Kidney tubule cell (primary cell): ENCODE measurements at places on chromosomes 13 and 19.

GRCh38 chr13:23356368-23356767, 77.1 kb downstream of the SACS start:
- DNase-seq = no peak

DNA sequence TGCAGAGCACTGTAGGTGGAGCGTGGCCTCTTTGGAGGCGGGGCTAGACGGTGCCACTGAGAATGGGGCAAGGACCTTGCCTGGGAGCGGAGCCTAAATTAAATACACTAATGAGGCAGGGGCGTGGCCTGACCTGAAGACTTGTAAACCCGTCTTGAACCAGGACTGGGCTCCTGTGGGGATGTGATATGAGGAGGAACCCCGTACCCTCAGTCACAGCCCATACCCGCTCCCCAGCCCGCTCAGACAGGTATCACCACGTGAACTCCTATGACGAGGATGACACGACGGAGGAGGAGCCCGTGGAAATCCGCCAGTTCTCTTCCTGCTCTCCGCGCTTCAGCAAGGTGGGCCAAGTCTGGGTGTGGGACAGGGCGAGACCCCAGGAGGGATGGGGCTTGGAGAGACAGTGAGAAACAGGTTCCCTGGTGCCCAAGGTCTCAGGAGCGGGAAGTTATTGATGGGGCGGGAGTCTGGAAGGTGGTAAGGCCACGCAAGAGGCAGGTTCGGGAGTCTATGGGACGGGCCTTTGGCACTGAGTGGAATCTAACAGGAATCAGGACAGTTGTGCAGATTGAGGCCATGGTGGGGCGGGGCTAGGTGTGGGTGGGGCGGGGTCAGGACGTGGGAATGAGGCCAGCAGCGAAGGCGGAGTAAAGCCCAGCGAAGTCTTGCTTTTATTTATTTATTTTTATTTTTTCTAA, 14.7 kb downstream of the DNASE2 start:
- no peak for DNase-seq

- DNase-seq = no peak
These were observed 194.7 kb downstream of the ABCC4 start for GRCh38 chr13:95106562-95106961.

GRCh38 chr19:3192684-3193083, 7.0 kb downstream of the NCLN start:
- DNase-seq = no peak

GRCh38 chr19:47891622-47891922, 5.5 kb upstream of the SULT2A1 start:
- DNase-seq = no peak

DNA sequence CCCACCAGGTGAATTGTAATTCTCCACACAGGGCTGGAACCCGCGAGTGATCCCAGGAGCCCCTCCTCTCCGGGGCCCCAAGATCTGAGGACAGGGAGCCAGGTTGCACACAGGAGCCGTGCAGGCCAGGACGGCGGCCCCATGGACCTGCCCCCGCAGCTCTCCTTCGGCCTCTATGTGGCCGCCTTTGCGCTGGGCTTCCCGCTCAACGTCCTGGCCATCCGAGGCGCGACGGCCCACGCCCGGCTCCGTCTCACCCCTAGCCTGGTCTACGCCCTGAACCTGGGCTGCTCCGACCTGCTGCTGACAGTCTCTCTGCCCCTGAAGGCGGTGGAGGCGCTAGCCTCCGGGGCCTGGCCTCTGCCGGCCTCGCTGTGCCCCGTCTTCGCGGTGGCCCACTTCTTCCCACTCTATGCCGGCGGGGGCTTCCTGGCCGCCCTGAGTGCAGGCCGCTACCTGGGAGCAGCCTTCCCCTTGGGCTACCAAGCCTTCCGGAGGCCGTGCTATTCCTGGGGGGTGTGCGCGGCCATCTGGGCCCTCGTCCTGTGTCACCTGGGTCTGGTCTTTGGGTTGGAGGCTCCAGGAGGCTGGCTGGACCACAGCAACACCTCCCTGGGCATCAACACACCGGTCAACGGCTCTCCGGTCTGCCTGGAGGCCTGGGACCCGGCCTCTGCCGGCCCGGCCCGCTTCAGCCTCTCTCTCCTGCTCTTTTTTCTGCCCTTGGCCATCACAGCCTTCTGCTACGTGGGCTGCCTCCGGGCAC, 3.9 kb downstream of the FFAR1 start:
- no peak for DNase-seq

DNA sequence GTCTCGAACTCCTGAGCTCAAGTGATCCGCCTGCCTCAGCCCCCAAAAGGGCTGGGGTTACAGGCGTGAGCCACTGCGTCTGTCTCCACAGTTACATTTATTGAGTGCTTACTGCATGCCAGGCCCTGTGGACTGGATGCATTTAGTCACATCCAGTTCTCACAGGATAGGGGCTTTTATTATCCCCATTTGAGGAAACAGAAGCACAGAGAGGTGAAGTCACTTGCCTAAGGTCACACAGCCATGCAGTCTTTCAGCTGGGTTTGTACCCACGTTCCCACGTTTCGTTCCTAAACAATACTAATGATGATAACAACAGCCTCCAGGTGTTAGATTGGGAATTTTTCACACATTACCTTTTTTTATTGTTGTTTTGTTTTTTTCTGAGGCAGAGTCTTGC, 9.1 kb upstream of the EBI3 start:
- DNase-seq = no peak

DNA sequence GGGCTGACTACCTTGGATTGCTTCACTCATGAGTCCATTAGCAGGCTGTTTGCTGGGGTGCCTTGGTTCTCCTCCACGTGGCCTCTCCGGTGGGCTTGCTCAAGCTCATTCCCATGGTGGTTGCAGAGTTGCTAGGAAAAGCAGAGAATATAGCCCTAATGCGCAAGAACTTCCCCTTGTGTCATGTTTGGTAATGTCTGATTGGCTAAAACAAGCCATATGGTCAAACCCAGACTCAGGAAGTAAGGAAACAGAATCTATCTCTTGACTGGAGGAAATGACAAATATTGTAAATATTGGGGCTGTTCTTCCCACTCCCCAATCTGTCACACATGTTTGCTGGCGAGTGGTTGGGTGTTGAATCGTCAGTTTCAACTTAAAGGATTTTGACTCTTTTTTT, 12.1 kb downstream of the NFILZ start:
- DNase-seq = no peak

DNA sequence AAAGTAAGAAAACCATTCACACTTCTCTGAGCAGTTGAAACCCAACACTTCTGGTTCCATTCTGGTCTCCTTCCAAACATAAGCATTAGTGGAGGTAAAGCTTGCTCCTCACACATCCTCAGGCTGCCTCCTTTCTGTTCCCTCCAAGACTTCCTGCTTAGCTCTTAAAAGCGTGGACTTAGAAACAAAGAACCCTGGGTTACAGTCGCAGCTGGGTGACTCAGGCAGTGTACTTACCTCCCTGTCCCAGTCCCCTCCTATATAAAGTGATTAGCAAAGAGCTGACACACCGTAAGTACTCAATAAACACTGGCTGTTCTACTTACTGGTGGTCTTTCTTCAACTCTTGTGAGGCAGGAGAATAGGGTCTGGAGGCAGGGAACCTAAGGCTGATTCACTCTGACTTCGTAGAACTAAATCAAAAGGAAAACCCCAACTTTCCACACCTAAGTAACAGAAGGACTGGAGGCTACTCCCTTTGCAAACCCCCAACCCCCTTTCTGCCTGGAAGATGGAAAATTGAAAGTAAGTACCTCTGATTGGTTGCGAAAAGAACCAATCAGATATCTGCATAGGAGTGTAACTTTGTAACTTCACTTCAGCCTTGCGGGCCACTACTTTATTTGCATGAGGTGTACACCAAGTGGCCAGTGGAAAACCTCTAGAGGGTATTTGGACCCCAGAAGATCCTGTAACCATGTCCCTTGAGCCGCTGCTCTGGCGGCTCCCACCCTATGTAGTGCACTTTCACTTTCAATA, 165.4 kb downstream of the SUCLA2 start:
- no peak for DNase-seq

GRCh38 chr19:40339018-40339728, 9.0 kb downstream of the C19orf47 start:
- no peak for DNase-seq

DNA sequence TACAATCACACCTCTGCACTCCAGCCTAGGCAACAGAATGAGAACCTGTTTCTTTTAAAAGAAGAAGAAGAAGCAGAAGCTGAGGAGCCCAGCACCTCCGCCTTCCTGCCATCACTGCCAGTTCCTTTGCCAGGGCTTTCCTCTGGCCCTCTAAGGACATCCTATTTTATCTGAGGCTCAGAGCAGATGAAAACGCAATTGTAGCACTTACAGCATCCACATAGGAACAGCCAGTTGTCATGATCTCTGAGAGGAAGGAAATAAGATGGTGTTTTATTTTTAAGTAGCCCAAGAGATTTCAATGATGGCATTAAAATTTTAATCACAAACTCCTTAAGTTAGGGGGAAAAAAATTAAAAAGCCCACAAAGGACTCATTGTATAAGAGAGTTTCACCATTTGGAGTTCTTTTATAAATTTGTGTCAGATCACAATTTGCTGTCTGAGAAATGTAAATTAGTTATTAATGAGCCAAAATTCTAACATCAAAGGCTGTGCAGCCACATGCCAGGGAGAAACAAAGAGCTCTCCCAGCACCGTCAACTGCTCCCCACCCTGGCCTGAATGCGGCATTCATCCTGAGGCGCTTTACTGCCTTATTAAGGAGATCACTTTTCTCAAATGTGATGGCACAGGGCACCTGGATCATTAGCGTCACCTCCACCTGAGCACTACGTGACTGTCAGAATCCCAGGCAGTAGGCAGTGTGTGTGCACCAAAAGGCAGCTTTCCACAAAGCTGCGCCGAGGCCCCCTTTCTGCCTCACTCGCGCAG, 393.0 kb downstream of the FOXO1 start:
- DNase-seq = no peak

GRCh38 chr13:88565566-88565965, 894.4 kb downstream of the SLITRK5 start:
- no peak for DNase-seq

DNA sequence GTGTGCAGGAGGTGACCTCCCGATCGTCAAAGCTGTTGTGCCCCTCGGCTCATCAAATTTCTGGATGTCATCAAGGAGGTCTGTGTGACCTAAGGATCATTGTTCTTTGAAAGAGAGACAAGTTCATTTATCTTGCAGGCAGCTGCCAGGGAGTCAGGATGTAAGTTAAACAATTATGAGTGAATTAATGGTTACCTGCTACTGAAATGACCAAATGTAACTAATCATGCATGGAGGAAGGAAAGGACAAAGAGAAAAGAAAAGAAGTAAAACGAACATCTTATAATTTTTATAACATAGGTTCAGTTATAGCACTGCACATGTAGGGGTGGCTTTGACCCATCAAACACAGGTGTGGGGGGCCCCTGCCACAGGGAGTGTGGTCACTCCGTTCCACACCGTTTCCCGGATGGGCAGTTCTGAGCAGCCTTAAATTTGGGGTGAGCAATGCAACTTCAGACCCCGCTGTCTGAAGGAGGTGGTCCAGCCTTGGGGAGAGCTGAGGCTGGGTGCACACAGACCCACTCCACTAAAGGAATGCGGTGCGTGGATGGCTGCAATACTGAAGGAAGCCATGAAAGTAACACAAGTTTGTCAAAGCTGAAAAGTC, 5.3 kb downstream of the CD22 start:
- DNase-seq = no peak

- DNase-seq = peak; percentile 6
These were observed 5.6 kb downstream of the ZAR1L start for GRCh38 chr13:32309312-32310133.

- DNase-seq = peak; percentile 6
These were observed 58.7 kb downstream of the DPY19L3 start for GRCh38 chr19:32464279-32464678.

DNA sequence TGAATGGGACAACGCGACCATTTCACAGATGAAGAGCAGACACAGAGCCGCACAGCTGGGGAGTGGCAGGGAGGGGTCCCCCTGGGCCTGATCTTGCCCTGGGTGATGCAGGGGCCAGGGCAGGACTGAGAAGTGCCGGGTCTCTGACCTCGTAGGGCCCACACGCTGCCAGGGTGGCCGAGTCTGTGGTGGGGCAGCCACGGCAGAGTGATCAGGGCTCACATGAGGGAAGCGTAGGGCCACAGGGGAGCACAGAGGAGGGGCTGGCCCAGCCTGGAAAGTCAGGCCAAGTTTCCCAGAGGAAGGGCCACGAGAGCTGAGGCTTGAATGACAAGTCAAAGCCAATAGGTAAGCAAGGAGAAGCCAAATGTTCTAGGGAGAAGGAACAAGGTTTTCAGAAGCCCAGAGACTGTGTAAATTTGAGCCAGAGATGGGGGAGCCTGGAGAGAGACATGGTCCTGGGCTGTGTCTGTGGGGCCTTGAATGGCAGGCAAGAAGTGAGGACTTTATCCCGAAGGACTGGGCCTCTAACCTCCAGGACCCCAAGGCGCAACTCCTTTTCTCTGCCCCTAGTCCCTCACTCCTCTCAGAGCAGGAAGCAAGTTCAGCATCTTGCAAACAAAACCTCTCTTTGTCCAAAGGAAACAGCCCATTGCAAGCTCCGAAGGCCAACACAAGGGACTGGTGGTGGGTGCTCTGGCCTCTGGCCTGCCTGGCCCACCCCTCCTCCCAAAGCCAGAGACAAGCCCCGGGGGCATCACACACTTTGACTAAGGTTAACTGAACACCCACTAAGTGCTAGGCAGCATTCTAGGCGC, 31.7 kb upstream of the FXYD3 start:
- DNase-seq = no peak

DNA sequence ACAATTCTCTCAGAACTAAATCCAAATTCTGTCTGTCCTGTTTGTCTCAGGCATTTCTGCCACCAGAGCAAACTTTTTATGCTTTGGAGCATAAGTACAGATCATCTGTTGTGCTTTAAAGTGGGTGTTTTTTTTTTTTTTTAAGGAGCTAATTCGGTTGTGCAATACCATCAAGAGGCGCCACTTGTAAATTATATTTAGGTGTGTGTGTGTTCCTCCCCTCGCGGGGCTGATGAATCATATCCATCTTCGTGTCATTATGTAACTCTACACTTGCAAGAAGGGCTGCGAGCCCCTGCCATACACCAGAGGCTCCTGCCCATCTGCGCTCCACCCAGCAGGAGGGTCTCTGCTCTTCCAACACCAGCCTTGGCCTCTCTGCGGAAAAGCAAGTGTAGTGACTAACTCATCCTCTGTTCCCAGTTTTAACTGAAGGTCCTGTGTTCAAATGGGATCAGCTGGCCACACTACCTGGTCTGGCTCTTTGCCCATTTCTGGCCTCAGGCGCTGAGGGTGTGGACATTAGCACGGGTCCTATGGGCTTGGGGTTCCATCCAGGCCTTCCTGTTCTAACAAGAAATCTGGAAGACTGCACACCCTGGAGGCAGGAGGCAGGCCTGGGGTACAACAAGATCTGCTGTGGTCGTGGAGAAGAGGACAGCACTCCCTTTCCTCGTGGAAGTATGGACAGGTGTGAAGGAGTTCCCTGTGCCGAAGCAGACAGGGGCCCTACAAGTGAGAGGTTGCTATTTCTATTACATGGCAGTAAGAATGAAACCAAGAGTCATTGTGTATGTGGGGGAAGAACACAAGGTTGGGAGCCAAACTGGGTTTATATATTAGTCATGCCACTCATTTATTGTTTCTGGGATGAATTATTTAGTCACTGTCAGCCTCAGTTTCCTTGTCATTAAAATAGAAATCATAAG, 96.1 kb upstream of the MBNL2 start:
- no peak for DNase-seq
